ENCODE measurements at places on chromosomes 2 and 18.

DNA sequence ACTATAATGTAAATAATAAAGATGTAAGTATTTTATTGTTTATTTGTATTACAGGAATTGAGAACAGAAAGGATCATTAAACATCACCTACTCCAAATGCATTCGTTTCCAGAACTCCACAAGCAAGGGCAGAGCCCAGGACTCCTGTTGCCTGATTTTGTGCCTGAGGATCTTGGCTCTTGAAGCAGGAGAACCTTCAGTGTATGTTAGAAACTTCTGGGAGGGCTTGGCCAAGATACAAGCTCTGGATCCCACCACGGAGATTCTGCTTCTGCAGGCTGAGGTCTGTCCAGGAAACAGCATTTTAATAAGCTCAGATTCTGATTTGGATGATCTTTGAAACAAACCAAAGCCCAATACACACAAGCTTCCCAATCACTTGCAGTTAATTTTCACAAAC is 142.4 kb upstream of the SOX11 start:
- DNase-seq, result no peak

GRCh38 chr2:109689182-109689930 is 75.2 kb downstream of the SOWAHC start:
- no peak for DNase-seq

DNA sequence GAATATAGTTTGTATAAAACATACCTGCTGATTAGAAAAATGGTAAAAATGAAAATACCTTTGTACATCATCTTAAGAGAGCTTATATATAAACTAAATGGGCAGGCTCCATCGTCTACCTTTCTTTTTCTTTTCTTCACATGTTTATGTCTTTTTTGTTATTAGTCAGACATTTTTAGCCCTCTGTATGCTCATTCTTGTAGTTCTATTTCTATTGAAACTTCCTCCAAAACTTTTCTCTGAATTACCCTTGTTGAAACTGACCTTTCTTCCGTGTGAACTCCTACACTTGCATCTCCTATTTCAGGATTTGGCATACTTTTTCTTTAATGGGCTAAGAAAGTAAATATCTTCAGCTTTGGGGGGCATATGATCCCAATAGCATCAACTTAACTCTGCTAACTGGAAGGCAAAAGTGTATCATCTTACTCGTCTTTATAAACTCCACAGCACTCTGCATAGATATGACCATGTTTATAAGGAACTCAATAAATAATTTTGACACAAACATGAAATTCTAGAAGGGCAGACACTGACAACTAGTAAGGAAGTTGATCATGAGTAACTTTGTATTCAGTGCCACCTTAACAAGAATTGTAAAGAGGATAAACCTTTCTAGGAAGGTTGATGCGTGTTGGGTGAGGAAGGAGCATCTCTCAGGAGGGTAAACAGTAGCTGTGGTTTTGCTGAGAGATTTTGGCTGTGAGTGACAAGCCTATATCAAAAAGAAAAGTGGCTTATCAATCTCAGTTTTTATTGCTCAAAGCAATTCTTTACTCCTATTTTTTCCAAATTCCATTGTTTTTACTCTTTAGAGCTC is 127.6 kb downstream of the PIK3C3 start:
- DNase-seq, result no peak

- DNase-seq, result no peak
Measured at GRCh38 chr2:217972037-217972436, 30.8 kb downstream of the TNS1 start.

- no peak for DNase-seq
Measured at GRCh38 chr2:176516051-176516602, 246.9 kb downstream of the MTX2 start.

GRCh38 chr2:48849770-48850169 is 94.2 kb upstream of the LHCGR start:
- no peak for DNase-seq

GRCh38 chr2:193520709-193521458 is 1326.2 kb upstream of the TMEFF2 start:
- no peak for DNase-seq

GRCh38 chr2:170258382-170258781 is 80.4 kb downstream of the MYO3B start:
- no peak for DNase-seq

- DNase-seq, result no peak
Measured at GRCh38 chr2:238710787-238711186, 137.1 kb upstream of the TWIST2 start.

DNA sequence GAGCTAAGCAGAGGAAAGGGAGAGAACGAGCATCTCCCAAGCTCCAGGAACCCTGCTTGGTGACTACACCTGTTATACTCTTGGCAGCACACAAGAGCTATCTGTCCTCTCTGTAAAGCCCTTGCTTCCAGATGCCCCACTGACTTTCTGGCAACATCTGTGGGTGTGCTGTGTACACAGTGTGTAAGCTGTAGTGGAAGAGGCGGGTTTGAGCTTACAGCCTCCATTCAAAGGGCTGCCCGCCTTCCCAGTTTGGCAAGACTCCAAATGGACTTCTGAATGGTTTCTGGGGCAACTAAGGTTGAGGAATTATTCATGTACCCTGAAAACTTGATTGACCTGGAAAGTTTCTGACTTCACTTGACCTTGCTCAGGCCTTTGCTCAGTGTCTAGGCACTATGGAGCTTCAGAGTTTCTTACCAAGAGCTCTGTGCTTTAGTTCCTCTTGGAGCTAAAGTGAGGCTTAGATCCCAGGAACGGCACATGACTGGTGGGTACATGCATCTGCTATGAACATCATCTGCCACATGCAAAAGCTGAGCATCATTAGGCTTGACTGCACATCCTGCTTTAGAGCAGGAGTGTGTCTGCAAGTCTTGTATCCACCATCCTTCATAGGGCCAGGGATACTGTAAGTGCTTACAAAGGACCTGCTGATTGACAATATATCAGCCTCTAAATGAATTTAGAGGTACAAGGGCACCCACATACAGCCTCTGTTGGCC is 290.9 kb upstream of the SIX2 start:
- DNase-seq, result no peak

GRCh38 chr2:7666596-7667259 is 749.5 kb downstream of the RNF144A start:
- no peak for DNase-seq

DNA sequence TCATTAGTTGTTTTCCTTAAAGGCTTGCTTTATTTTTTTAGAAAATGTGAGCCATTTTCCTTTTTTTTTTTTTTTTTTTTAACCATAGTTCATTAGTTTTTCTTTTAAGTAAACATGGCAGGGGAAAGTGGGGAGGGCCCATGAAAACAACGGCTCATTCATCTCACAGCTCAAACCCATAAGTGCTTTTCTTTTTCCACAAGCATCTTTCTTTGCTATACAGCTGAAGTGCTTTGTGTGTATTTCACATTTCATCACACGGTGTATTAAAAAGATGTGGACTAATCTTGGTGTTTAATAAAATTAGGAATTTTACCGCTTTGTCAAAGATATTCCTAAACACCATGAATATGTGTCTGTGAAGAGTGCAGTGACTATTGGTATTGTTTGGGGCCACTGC is 41.6 kb downstream of the RHBDD1 start:
- DNase-seq, result no peak

DNA sequence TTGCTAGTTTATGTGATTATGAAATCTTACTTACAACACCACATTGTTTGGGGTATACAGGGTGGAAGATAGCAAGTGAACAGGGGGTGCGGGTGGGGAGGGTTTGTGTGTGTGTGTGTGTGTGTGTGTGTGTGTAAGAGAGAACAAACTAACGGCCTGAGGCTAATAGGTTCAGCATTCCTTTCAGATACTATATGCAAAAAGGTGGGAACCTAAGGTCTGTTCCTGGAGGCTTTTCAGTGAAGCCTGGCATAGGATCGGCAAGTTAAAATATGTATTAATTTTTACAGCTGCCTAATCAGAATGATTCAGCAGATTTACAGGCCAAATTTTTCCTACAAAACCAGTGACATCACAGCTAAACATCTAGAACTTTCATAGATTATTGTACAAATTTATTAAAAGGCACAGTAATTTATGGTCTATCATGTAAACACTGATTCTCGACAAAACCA is 7.6 kb upstream of the SPDYA start:
- no peak for DNase-seq

GRCh38 chr2:890791-891190 is 59.9 kb upstream of the SNTG2 start:
- no peak for DNase-seq

DNA sequence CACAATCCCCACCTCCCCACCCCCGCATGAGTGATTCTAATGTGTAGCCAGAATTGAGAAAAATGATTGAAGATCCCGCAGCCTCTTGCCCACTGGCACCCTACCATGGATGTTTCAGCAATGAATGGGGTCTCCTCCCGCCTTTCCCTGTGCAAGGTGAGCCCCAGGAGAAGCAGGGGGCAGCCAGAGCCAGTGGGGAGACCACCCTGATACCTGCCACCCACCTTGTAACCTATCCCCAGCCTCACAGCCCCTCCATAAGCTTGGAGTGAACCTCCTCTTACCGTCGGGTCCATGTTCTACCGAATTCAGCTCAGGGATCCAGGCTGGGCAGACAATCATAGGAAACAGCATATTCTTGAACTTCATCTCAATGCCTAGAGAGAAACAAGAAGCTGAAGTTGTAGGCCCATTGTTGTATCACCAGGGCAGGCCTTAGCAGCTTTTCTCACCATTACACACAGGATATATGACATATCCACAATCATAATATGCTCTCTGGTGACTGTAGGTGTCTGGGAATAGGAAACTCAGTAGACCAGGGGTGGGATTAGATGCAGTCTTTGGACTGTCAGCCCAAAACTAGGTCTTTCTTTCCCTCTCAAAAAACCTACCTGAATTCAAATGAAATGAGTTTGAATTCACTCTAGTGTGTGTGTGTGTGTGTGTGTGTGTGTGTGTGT is 30.9 kb downstream of the XDH start:
- peak; percentile 4 for DNase-seq

All from SW480 (cell line).